Lung (tissue), 17 donors: ENCODE measurements at places on chromosomes 6 and 20. TPM values are rescaled to one million over a fixed set of nuclear protein-coding genes. Genes with fewer than 3 reads are reported as not detected.

The BEND3 gene
- 4.4 TPM for total RNA-seq

- DNase-seq: no peak
Measured at GRCh38 chr6:110534731-110535492, 58.5 kb upstream of the SLC22A16 start.

GRCh38 chr6:84575264-84575663 is 189.1 kb downstream of the TBX18 start:
- no peak for DNase-seq

DNA sequence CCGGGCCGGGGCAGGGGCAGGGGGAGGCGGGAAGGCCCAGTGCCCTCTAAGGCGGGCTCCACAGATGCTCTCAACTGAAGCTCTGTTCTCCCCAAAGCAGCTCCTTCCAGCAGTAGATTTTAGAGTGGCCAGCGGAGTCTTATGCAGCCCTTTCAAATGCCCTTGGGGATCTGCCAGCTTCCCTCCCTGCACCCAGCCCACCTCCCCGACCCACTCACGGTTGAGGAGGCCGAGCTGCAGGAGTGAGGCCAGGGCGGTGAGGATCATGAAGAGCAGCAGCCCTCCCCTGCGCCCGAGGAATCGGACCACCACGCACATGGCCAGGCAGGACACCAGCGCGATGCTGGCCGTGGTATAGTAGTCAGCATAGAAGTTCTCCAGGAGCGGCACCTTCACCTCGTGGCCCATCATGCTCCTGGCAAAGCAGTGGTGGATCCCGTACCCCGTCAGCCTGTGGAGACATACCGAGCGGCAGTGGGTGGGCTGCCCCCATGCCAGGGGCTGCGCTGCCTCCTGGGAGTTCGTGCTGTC is 28.0 kb downstream of the PSMG4 start:
- DNase-seq: no peak

GRCh38 chr6:3258720-3259490 is at the start of gene PSMG4:
Gene PSMG4, plus strand, starts transcription at chr6:3258947. Its CDS starts 76 bp downstream, at chr6:3259023.
- DNase-seq: peak; percentile 92

The MAK gene
- 4.6 TPM for total RNA-seq

The BCAS1 gene
- total RNA-seq: 1.7 TPM

GRCh38 chr20:11646359-11646758 is 271.3 kb upstream of the BTBD3 start:
- no peak for DNase-seq

GRCh38 chr6:110618591-110619267 is 142.3 kb upstream of the SLC22A16 start:
- DNase-seq: peak; percentile 7

DNA sequence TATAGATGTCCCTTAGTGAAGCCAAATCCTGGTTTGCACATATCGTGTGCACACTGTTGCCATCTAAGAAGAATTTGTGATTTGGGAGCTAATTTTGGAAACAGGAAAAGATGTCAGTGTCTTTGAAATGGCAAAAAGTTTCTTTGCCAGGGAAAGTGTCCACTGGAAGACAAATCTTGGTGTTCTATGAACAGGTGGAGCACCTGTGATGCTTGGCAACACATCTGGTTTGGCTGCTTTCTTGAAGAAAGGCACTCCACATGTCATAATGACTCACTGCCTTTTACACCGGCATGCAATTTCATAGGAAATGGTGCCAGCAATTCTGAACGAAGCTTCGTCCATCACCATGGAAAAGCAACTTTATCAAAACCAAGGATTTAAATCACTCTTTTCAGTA is 1040.0 kb upstream of the MAP3K7 start:
- DNase-seq: no peak

GRCh38 chr6:149642829-149643580 is 5.5 kb downstream of the KATNA1 start:
- DNase-seq: no peak

The HRH3 gene
- total RNA-seq: not detected
